Stimulated activated CD4-positive, alpha-beta T cell treated with anti-CD3 and anti-CD28 coated beads, Interleukin-4, amount 100 ng/mL, for 1 hour (primary cell): ENCODE measurements at places on chromosomes 1 and 21.

DNA sequence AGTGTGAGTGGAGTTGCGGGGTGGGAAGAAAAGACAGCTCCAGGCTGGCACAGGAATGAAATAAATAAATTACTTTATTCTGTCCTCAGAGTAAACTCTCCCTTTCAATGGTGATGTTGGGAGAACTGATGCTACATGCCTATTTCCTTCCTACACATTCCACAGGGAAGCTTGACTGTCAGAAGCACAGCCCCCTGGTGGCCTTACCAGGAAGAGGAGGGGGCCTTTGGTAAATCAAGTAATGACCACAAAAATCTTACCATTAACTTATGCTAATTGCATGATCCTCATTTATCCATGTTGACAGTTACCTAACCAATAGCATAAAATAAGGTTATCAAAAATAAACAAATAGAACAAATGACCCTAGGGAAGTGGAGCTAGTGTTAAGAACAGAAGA, 605.0 kb upstream of the PKN2 start:
- DNase-seq = no peak

GRCh38 chr1:156745881-156746280, 5.0 kb upstream of the MRPL24 start:
- no peak for DNase-seq

DNA sequence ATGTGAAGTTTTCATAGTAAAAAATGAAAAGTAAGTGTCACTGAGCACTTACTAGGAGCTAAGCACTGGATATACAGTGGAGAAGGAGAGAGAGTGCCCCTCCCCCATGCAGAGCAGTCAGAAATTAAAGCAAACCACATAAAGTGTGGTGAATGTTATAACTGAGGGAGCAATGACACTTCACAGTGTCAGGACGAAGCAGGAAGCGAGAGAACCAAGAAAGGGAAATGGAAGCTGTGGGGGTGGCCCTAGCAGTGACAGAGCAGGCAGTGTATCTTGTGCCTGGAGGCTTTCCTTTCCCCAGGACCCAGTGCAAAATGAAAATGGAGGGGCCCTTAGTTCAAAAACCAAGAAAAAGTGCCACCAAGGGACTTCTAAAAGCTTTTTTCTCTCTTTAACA, 21.5 kb upstream of the RCAN3 start:
- DNase-seq = peak; percentile 53

GRCh38 chr1:119141020-119141424, 569 bp upstream of the WARS2 start:
- DNase-seq = peak; percentile 38

- DNase-seq = no peak
Measured at GRCh38 chr1:244952940-244953339, 88.6 kb upstream of the HNRNPU start.

- DNase-seq = no peak
Measured at GRCh38 chr21:34511181-34511580, 829 bp downstream of the KCNE1 start.

GRCh38 chr1:162397039-162397448, 14.9 kb downstream of the SH2D1B start:
- no peak for DNase-seq

GRCh38 chr1:204151552-204152309, at the start of gene ETNK2:
TSS of gene ETNK2 (minus strand) at chr1:204152044. CDS start at chr1:204151852, 192 bp downstream.
- peak; percentile 50 for DNase-seq

DNA sequence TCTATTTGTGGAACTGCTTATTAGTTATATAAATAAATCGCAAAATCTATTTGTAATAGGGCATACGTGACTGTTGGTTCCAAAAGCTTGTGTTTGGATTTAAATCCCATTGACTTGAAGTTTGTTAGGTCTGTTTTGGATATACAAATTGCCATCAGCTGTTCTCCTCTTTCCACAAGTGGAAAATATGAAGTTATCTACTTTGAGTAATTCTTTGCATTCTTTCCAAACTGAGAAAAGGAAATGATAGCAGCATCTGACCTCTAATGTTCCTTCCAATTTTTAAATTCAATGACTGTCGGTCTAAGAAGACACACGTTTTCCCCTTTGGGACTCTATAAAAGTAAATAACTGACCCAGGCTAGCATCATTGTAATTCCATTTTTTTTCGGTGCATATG, 165.7 kb upstream of the SGIP1 start:
- no peak for DNase-seq

DNA sequence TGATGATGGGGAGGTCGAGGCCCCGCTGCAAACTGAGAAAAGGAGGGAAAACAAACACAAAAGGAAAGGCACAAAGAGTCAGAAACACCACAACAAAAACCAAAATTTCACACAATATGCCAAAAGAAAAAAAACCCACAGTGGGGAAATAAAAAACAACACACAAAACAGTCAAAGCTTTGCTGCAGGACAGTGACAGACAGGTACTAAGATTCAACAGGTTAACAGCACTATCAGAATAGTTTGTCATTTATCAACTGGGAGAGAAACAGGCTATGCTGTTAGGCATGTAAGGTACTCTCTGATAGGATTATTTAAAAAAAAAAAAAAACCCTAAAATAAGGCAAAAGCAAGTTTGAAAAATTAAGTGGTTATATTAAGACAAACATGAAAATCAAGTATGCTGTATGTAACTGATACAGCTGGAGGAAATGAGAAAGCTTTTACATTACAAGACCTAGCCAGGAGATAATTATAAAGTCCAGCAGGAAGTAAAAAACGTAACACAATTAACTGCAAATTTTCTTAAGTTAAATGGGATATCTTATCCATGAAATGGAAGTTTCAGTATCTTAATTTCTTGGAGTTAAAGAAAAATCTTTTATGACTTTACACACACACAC, 179.0 kb downstream of the EIF4G3 start:
- DNase-seq = no peak

- DNase-seq = no peak
Measured at GRCh38 chr1:193680924-193681316, 494.5 kb upstream of the B3GALT2 start.

DNA sequence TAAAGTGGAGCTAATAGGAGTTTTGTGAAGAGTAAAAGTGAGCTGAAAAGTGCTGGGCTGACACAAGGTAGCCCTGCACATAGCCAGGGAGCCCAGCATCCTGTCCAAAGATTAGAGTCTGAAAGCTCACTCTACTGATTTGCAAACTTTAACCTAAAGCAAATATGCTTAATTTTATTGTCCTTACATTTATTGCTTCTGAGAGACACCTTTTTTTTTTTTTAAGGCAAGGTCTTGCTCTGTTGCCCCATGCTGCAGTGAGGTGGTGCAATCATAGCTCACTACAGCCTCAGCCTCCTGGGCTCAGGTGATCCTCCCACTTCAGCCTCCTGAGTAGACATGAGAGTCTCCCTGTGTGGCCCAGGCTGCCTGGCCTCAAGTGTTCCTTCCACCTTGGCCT, 16.5 kb downstream of the MGST3 start:
- no peak for DNase-seq

DNA sequence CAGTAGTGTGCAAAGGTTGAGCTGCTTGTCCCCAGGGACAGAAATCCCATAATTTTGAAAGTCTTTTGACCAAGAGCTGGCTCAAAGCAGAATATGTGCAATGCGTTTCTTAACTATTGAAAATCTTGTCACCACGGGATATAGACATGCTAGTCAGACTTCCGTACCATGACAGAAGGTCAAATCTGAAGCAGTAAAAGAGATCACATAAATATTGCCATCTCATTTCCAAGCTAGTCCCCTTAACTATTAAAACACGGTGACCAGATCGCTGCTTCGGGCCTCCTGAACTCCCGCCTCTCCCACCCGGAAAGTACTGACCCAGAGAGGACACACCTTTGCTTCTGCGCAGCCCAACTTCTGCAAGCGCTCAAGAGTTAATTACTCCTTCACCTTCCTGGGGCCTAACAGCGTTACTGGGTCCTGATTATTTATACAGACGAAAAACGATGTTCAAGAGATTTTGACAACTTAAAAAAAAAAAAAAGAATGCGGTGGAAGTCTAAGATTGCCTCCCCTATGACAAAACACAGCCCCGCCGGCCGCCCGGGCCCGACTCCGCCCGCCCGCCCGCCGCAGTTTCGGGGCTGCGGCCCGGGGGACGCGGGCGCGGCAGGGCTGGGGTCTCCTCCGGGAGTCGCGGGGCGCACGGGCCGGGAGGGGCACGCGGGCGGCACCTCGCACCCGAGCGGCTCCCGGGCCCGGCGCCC, 692 bp downstream of the SORT1 start:
- DNase-seq = peak; percentile 3

GRCh38 chr1:161399257-161399998, 31.8 kb upstream of the CFAP126 start:
- DNase-seq = peak; percentile 88

GRCh38 chr1:173009597-173009996, 41.1 kb downstream of the TNFSF18 start:
- DNase-seq = no peak

GRCh38 chr1:1033009-1033587, 13.2 kb downstream of the AGRN start:
- peak; percentile 90 for DNase-seq

GRCh38 chr21:22421416-22422180, 1423.4 kb downstream of the NCAM2 start:
- no peak for DNase-seq

GRCh38 chr1:226476648-226477319, 68.9 kb upstream of the PARP1 start:
- no peak for DNase-seq

DNA sequence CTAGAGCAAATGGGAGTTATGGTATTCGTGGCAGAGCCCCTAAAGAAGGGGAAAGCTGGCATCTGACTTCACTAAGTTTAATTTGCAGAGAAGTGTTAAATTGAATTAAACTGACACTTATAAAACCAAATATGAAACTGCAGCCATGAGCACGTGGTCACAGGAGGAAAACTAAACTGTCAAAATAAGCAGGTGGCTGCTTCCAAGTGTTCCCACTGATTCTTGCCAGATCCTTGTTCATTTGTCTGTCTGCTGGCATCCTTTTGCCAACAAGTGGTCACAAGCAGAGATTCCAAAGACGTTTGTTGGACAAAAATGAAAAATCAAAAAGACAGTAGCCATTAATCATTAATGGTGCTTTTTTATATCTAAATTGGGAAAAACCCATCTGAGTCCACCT, 6.5 kb upstream of the CELA2B start:
- DNase-seq = no peak

DNA sequence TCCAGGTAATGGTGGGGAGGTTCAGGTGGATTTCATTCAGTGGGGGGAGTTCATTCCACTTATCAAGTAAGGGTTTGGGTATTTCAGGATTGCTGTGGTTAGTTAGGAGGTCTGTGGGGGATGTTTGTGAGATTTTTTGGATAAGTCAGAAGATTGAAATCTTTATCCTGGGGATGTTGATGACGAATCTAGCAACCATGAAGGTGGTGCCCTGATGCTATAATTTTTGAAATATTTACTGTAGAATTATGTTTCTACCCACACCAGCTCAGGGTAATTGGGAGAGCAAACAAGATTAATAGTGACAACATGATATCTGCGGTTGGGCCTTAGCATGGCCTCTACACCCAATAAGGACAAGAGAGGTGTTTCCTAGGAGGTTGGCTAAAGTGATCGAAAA, 28.3 kb downstream of the SUCO start:
- no peak for DNase-seq

DNA sequence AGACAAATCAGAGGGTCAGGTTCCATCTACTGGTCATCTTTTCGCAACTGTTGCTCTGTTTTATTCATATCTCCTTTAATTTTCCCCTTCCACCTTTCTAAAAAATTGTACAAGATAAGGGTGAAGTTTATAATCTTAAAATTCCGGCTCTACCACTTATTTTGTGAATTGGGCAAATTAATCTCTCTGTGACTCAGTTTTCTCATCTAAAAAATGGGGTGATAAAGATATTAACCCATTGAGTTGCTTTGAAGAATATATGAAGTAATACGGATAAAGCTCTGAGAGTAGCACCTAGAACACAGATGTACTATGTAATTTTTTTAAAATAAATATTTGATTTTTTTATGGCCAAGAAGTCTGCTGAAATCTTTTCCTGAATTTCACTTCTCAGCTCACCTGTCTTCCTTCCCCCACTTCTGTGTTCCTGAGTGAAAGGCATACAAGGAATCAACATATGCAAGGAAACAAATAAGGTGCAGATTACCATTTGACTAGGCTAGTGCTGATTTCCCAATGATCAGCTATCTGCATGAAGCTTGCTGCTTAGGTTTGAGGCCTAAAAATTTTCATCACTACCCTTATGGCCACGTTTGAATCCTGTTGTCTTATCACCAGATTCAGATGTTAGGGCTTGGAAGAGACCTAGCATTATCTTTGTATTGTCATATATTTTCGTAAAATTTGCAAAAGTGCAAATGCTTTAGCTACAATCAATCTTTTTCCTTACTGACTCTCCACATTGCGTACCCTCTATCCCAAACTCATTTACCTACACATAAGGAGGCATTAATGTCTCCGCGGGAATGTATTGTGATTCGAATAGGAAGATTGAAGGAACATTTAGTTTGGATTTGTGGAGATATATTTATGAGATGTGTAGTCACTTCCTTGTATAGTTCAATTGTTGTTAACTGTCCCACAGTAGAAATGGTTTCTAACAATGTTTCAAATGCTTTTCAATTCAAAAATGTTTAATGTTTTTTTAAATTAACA, 718.3 kb upstream of the PTBP2 start:
- no peak for DNase-seq
